Smooth muscle cell of the pulmonary artery (primary cell): ENCODE measurements at places on chromosomes 4 and X. TPM values are rescaled to one million over a fixed set of nuclear protein-coding genes. Genes with fewer than 3 reads are reported as not detected.

Gene MAGEC2
- total RNA-seq = not detected in 2 replicates

Gene CLDN24
- total RNA-seq = not detected in 2 replicates

Gene ZNF81
- total RNA-seq = 7.6 and 8.4 TPM in 2 replicates

Gene HOPX
- total RNA-seq = 0.26 and 0.50 TPM in 2 replicates
